ENCODE measurements at places on chromosomes 12 and 14. TPM values are rescaled to one million over a fixed set of nuclear protein-coding genes. Genes with fewer than 3 reads are reported as not detected.

GRCh38 chr14:61524211-61524806, 171.0 kb upstream of the HIF1A start:
- peaks cover 84% of the 10 kb centered on the region for H3K36me3 ChIP-seq
- peaks cover 89% of the 10 kb centered on the region for H3K4me1 ChIP-seq
- H3K4me3 ChIP-seq = peak overlapping the region; percentile 46
- peak overlapping the region; percentile 86 for H3K27ac ChIP-seq
- DNase-seq = no peak
- no peaks in the 10 kb centered on the region for H3K27me3 ChIP-seq

- H3K27me3 ChIP-seq = peaks cover 4% of the 10 kb centered on the region
- no peaks in the 10 kb centered on the region for H3K36me3 ChIP-seq
- H3K4me3 ChIP-seq = no peak overlapping the region
- no peak for DNase-seq
These were observed 21.5 kb downstream of the PAX9 start for GRCh38 chr14:36683083-36683724.

DNA sequence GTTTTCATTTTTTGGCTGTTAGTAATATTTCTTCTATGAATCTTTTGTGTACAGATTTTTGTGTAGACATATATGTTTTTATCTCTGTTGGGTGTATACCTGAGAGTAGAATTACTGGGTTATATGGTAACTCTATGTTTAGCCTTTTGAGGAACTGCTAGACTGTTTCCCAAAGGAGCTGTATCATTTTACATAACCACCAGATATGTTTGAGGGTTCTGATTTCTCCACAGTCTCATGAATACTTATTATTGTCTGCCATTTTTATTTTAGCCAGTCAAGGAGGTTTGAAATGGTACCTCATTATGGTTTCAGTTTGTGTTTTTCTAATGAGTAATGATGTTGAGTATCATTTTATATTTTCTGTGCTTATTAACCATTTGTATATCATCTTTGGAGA, 1.9 kb downstream of the PCNX4 start:
- H3K4me3 ChIP-seq = peak overlapping the region; percentile 94
- H3K27me3 ChIP-seq = no peaks in the 10 kb centered on the region
- H3K27ac ChIP-seq = peak overlapping the region; percentile 96
- no peak for DNase-seq
- H3K4me1 ChIP-seq = peaks cover 38% of the 10 kb centered on the region

DNA sequence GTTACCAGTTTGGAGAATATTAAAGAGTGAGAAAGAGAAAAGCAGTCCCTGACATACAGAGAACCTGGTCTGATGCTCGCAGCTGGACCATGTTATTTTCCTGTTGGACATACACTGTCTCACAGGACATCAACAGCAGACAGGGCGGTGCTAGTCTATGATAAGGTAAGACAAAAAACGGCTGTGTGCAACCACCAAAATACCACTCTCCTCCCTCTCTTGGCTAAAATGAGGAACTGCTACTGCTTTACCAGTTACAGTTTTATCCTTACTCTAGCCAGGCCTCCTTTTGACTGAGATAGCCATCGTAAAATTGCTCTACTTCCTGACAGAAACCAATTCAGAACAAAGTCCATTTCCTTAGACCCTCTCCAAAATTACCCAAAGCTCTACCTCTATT, 47.0 kb upstream of the ERGIC2 start:
- H3K4me1 ChIP-seq = no peaks in the 10 kb centered on the region
- no peak overlapping the region for H3K4me3 ChIP-seq
- H3K27me3 ChIP-seq = no peaks in the 10 kb centered on the region

The PDE3A gene
- total RNA-seq = not detected

The GLIPR1L2 gene
- total RNA-seq = not detected
